ENCODE measurements at places on chromosomes 5 and 9.

DNA sequence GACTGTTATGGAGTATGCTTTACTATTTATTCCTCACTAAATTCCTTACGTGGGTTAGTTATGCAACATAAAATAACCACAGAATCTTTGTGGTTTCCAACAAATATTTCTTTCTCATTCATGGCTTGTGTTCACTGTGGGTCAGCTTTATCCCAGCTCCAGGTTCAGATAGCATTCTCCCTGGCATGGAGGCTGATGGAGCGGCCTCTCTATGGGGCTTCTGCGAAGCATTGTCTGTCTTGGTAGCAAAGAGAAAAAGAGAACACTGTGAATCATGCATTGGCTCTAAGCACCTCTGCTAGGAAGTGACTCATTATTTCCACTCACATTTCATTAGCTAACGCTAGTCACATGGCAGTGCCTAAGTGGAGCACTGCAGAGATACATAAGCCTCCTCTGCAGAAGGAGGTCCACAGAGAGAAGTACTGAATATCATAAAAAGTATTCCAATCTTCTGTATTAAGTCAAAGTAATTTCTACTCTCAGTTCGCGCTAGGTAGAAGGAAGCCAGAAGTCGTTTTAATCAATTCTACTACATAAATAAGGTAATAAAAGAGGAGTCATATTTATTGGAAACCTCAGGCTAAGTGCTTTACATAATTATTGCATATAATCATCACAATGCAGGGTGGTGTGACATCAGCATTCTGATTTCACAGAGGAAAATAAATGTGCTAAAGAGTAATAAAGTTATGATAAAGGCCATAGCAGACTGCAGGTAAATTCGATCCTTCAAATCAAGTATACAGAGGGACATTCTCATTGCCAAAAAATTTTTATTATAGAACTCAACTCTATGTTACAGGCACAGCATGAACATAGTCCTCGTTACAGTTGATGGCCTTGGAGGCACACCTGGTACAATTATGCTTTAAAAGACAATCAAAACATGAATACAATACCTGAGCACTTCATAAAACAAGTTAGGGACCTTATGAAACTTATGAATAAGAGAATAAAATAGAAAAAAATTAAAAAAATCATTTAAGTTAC is 531.1 kb downstream of the CETN3 start:
- DNase-seq: peak; percentile 17

DNA sequence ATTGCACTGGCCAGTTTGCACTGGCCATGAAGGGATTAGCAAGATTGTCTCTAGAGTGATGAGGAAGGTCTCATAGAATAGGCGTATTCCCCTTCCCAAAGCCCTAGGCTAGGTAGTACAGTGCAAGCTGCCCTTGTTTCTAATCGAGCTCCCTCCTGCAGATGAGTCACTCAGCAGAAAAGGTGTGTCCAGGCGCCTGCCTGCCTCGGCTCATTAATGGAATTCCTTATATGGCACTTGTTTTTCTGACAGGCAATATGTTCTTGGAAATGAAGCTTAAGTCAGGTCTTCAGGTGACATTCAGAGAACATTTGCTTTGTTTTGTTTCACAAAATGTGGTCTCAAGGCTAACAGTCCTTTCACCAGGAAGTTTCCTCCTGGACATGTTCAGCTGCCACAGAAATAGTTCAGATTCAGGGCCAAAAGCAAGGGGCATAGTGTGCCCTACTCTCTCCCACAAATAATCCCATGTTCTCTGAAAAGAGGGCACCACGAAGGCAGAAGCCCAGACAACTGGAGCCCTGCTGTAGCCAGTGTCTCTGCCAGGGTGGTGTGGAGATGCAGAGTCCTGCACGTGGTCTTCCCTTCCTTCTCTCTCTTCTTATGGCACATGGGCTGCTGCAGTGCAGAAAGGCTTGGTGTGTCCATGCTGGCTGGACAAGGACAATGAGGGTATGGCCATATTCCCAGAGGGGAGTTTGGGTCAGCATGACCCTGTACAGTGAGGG is 281.1 kb upstream of the MAP3K1 start:
- no peak for DNase-seq

DNA sequence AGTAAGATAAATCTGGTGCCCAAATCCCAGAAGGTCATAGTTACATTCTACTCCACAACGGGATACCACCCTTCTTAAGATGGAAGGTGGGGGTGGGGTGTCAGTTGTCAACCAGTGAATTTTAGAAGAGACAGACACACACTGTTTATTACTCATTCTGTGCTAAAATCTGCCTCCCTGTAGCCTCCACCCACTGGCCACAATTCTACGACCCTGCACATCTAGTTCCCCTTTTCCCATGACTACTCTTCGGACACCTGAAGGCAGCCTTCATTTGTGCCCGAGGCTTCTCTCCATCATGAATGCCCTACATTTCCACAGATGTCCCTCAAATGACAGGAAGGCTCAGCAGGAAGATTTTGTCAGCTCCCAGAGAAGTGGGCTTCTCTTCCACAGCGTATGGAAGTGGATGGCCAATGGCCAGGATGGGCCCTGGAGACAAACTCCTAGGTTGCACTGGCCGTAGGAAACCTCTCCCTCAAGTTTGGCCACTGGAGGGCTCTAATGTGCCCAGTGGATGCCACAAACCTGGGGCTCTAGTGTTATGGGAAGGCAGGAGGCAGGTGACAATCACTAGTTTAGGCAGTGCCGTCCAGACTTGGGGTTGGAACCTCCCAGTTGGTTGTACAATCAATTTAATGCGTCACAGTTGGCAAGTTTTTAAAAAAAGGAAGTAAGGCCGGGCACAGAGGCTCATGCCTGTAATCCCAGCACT is 46.6 kb downstream of the PTPN3 start:
- DNase-seq: no peak

DNA sequence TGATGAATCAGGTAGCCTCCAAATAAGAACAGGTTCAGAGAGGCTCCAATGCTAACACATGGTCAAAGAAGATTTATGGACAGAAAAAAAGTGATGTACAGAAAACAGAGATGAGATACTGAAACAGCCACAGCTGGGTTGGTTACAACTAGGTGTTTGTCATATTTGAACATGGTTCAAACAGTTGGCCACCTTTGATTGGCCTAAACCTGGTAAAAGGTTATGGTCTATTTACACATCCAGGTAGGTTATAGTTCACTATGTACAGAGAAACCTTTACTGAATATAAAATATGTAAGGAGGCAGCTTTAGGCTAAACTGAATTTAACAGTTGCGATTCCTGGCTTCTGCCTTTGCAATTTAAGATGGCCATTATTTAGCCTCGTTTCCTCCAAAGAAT is 134.0 kb upstream of the ZNF366 start:
- no peak for DNase-seq

DNA sequence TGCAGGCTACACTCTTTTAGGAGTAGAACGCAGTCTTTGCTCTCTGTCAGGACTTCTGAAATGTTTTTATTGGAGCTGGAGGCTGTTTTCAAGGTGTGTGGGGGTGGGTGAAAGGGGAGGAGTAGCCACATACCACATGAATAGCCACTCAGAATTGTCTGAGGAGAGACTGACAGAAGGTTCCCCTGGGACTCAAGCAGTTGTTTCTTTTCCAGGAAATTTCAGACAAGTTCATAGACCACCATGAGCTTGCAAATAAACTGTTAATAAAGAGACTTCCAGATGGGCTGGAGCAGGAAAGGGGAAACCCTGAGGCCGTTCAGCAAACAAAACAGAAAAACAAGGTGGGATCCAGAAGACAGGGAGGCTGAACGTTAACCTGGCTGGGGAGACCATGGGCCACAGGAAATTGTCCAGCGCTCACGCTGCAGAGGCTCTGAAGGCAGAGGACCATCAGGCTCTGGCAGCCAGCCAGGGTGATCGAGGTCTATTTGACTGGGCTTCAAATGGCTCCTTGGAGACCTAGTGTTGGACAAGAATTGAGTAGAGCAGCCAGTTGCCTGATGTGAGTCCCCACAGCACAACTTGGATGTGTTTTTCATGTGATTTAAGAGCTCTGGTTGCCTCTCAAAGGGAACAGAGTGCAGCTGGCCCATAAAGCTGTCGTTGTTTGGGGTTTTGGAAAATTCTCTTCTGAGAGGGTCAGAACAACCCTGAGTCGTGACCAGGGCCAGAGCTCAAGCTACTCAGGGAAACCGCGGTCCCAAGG is 159.2 kb upstream of the RAI14 start:
- peak; percentile 72 for DNase-seq

GRCh38 chr5:124550731-124551130 is 195.7 kb downstream of the ZNF608 start:
- no peak for DNase-seq

GRCh38 chr5:104045987-104046386 is 483.4 kb upstream of the NUDT12 start:
- peak; percentile 6 for DNase-seq

- no peak for DNase-seq
Observed at GRCh38 chr9:71270554-71270953, 149.1 kb upstream of the TRPM3 start.

DNA sequence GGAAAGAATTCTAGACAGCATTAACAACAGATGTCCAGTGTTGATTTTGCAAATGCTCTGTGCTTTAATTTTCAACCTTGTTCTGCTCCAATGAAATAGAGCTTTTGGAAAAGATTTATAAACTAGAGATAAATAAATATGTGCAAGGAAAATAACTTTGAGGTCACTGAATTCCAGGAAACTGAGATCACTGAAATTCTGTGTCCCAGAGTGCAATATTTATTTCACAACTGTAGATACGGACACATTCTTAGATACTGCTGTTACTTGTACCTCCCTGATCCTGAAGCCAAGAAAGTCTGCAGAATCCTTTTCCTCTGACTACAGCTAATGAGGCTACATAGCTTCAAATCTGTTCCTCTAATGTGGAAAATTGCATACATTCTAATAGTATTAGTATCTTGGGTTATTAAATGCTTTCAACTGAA is 222.9 kb downstream of the DOCK8 start:
- DNase-seq: no peak

DNA sequence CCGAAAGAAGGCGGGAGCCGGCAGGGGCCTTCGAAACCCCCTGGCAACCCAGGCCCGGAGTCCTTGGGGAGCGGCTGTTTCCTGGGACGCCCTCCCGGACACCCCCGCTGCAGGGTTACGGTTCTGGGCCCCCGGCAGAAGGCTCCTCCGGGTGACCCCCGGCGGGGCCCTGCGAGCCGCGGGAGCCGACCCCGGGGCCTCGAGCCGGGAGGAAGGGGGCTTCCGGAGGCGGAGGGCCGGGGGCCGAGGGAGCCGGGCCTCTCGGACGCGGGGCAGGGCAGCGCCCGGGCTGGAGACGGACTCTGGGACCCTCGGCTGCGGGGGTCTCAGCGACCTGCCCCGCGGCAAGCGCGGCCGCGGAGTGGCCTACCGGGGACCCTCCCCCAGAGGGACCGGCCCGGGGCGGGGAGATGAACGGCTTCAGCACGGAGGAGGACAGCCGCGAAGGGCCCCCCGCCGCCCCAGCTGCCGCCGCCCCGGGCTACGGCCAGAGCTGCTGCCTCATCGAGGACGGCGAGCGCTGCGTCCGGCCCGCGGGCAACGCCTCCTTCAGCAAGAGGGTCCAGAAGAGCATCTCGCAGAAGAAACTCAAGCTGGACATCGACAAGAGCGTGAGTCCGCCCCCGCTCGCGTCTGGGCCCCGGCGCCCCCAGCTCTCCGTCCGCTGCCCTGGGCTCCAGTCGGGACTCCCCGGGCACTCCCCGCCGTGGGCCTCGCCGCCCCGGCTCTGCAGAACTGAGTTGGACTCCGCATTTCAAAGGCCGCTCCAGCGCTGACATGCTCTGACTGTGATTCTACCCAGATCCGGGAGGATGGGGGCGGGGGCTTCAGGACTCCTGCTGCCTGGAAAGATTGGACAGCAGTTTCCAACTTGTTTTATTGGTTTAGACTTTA is 645 bp downstream of the SAP30L start:
- DNase-seq: peak; percentile 95

GRCh38 chr5:133253671-133254070 is 201.9 kb downstream of the HSPA4 start:
- DNase-seq: no peak

GRCh38 chr9:82021198-82021597 is 32.6 kb downstream of the SPATA31D1 start:
- DNase-seq: peak; percentile 62

- no peak for DNase-seq
Observed at GRCh38 chr5:72433522-72433921, 73.7 kb downstream of the ZNF366 start.

GRCh38 chr9:83625178-83625577 is 2.2 kb downstream of the IDNK start:
- no peak for DNase-seq

- no peak for DNase-seq
Observed at GRCh38 chr9:133533857-133534256, 647 bp upstream of the ADAMTSL2 start.

DNA sequence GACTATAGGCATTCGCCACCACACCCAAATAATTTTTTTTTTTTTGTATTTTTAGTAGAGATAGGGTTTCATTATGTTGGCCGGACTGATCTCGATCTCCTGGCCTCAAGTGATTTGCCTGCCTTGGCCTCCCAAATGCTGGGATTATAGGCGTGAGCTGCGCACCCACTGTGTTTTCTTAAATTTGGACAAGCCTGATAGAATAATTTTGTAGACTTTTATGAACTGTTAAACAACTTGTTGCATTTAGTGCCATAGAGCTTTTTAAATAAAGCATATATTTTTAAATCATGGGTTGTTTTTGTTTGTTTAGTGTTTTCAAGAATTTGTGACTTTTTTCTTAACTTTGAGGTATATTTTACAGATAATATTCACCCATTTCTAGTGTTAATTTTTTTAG is 4.8 kb downstream of the PHAX start:
- no peak for DNase-seq

- DNase-seq: no peak
Observed at GRCh38 chr9:12916042-12916441, 141.2 kb downstream of the LURAP1L start.

GRCh38 chr5:458547-459353 is 15.8 kb downstream of the EXOC3 start:
- peak; percentile 95 for DNase-seq

DNA sequence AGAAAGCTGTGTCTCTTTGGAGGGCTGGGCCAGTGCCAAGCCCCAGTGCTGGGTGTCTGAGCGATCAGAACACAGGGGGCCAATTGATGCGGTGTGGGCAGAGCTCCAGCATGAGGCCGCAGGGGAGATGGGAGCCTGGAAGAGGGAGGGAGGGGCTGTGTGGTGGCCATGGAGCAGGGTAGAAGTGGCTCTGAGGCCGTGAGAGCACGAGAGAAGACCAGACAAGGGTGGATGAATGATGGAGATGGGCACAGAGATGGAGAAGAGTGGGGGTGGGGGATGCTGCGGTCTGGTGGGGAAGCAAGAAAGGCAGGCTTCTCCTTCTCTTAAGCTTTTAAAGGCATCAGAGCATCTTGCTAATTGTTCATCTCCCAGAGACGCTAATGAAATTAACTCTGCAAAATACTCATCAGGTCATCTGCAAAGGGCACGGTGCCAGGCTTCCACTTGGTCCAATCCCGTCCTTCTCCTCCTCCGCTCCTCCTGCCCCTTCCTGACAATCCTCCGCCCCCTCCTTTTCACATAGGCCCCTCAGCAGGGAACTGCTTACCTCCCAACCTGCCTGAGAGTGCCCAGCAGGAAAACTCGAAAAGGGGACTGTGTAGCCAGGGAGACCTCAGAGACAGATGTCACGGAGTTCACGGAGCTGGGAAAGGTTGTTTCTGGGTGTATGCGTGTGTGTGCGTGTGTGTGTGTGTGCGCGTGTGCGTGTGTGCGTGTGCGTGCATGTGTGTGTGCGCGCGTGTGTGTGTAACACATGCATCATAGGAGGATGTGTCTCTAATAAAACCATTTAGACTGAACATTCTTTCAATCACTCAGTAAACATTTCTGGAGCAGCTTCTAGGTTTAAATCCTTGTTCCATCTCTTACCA is 7.1 kb upstream of the UNC5A start:
- peak; percentile 53 for DNase-seq

- no peak for DNase-seq
Observed at GRCh38 chr5:36273809-36274526, 27.7 kb downstream of the RANBP3L start.

- peak; percentile 79 for DNase-seq
Observed at GRCh38 chr9:93141771-93142483, 7.9 kb upstream of the NINJ1 start.
